Stimulated activated CD8-positive, alpha-beta memory T cell treated with anti-CD3 and anti-CD28 coated beads, Interleukin-2, amount 100 ng/mL, for 1 hour (primary cell): ENCODE measurements at places on chromosomes 4 and X.

DNA sequence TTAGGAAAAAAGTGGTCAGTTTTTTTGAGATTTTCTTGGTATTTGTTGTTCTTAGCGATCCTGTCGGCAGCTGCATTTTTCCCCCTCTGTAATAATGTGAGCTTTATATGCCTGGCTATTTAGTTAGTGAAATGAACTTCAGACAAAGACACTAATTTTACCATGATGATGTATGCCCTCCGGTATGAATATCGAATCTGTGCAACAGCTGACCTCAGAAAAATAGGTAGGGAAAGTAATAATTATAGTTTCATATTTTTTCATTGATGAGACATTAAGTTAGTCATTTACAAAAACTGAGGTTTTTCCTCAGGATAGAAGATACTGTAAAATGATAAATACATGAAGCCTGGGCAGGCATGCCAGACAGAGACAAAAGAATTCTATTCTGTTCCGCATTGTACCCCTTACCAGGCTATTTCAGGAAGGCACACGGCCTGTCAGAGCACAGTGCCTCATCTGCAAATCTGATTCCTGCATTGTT is 155.8 kb downstream of the SHROOM3 start:
- no peak for DNase-seq

GRCh38 chr4:142960867-142961644 is 115.0 kb upstream of the INPP4B start:
- no peak for DNase-seq

GRCh38 chr4:25863347-25863784 is 578 bp upstream of the SEL1L3 start:
- no peak for DNase-seq

DNA sequence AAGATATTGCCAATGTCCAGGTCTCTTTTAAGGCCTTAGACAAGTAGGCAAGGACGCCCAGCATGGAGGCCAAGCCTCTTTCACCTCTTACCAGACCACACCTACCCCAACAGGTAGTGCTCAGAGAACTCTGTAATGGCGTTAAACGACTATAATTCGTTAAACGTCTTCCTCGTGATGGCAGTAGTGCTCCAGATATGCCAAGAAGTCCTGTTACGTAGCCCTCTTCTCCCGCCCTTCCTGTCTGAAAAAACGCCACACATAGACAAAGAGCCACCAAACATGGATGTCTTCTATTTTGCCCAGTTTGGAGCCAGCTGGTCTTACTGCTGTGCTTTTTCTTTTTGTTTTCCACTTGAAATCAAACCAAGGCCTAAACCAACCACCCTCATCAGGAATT is 190.7 kb downstream of the OR13H1 start:
- no peak for DNase-seq

DNA sequence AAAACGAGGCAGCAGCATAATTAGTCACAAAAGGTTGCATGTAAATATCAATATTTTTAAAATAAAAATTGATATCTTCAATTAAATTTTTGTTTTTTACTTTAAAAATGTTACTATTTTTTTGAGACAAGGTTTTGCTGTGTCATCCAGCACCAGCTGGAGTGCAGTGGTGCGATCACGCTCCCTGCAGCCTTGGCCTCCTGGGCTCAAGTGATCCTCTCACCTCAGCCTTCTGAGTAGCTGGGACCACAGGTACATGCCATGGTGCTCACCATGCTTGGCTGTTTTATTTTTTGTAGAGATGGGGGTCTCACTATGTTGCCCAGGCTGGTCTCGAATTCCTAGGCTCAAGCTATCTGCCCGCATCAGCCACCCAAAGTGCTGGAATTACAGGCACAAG is 96.8 kb upstream of the FRAS1 start:
- no peak for DNase-seq
